Frontal cortex (tissue), 4 donors: ENCODE measurements at places on chromosomes 4 and X.

GRCh38 chrX:19540076-19540475, 24.8 kb upstream of the MAP3K15 start:
- no peak for DNase-seq

DNA sequence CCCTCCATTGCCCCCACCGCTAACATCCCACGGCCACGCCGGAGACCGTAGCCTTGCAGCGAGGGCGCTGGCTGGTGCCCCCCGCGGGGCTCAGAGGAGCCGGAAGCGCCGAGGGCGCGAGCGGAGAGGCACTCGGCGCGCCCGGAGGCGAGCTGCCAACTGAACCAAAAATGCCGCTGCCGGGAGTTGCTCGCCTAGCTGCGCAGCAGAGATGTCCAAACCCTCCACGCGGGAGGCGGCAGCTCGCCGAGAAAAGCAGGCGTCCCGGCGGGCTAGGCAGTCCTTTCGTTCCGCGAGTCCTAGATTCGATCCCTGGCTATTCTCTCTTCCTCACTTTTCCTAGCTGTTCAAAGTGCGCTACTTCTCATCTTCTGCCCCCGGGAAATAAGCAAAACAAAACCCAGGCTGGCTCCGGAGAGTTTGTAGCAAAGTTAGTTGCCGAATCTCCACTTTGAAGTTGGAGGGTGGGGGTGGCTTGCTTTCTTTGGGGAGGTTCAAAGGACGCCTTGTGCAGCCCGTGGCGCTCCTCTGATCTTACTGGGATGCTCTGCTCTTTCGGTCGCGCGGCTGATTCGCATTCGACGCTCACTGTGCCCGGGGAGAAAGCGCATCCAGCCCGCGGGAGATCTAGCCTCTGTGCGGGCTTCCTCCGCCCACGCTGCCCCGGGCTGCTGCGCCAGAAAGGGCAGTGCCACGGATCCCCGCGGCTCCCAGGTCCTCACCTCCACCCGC, 723 bp downstream of the NKX6-1 start:
- no peak for DNase-seq

GRCh38 chrX:40414335-40414734, 166.4 kb upstream of the ATP6AP2 start:
- DNase-seq: no peak

DNA sequence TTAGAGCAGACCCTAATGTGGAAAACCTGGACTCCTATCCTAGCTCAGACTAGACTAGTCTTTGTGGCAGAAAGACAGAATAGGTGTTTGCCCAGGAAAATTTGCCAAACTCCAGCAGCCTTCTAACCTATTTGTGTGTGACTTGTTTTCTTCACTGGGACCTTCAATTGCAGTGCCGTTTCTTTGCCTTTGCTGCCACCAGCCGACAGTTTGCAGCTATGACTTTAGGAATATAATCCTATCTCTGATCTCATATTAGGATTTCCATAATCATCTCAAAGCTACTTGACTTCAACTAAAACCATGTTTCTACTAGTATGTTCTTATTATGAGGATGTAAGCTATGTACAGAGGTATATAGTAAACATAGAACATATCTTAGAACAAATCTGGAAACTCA, 60.2 kb upstream of the PGAM4 start:
- no peak for DNase-seq

DNA sequence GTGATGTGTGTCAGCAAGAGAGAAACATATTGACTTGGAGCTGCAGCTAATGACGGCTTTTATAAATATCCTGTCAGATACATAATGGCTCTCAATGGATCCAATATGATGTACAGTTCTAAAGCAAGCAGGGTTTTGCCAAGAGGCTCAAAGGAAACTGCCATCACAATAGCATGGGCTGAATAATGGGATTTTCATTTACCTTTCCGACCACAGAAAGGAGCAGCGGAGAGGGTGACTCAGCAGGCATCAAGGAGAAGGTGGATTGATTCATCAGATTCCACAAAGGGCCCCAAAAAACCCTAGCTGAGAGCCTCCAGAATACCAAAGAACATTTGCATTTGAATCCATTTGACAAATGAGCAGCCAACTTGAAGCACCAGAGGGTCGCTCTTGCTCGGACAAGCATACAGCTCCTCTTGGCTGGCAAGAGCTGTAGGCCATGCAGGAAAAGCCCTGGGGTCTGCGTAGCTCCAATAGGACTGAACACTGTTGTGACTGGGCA, 355.7 kb upstream of the NOCT start:
- DNase-seq: no peak

- no peak for DNase-seq
Observed at GRCh38 chrX:51899741-51900140, 6.3 kb downstream of the MAGED1 start.

DNA sequence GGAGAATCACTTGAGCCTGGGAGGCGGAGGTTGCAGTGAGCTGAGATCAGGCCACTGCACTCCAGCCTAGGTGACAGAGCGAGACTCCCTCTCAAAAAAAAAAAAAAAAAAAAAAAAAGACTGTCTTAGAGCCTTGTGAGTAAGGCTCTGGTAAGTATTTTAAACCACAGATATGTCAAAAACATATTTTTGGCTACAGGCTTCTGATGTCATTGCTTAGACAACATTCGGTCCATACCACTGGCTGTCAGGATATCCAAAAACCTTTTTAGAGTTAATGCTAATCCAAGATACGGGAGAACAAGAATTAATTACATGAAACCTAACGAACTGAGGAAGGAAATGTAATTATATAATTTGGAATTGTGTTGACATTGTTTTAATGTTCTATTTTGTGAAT, 999.5 kb upstream of the PABPC4L start:
- no peak for DNase-seq

GRCh38 chrX:124098089-124098488, 136.6 kb downstream of the STAG2 start:
- DNase-seq: no peak

GRCh38 chr4:73034896-73035295, 34.6 kb downstream of the COX18 start:
- DNase-seq: no peak

DNA sequence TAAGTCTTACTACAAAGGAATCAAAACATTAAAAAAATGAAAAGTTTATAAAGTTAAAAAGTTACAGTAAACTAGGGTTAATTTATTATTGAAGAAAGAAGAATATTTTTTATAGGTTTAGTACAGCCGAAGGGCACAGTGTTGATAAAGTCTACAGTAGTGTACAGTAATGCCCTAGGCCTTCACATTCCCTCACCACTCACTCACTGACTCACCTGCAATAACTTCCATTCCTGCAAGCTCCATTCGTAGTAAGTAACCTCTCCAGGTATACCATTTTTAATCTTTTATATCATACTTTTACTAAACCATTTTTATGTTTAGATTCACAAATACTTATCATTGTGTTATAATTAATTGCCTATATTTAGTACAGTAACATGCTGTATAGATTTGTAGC, 307.5 kb upstream of the FAM241A start:
- DNase-seq: no peak

- DNase-seq: no peak
Observed at GRCh38 chr4:152940461-152940860, 4.3 kb downstream of the FHDC1 start.

- DNase-seq: no peak
Observed at GRCh38 chr4:13678186-13678924, 50.8 kb upstream of the BOD1L1 start.

GRCh38 chrX:140064993-140065392, 99.7 kb upstream of the CXorf66 start:
- no peak for DNase-seq

- DNase-seq: no peak
Observed at GRCh38 chr4:162952232-162952631, 214.5 kb downstream of the NAF1 start.

GRCh38 chr4:96227515-96227914, 387.6 kb downstream of the PDHA2 start:
- no peak for DNase-seq

DNA sequence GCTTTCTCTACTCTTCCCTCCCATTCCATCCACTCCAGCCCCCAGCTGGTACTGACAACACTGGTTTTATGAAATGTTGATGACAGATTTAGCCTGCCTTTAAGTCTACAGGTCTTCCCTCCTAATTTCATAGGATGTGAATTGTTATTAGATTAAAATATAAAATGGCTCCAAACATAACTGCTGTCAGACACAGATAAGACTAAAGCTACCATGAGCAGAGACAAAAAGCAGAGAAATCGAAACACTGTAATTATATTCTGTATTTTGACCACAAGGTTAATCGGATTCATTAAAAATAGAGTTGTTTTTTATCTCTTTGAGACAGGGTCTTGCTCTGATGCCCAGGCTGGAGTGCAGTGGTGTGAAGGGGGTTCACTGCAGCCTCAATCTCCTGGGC, 28.3 kb downstream of the SEC24D start:
- DNase-seq: no peak

GRCh38 chrX:12751887-12752286, 39.3 kb upstream of the PRPS2 start:
- no peak for DNase-seq

DNA sequence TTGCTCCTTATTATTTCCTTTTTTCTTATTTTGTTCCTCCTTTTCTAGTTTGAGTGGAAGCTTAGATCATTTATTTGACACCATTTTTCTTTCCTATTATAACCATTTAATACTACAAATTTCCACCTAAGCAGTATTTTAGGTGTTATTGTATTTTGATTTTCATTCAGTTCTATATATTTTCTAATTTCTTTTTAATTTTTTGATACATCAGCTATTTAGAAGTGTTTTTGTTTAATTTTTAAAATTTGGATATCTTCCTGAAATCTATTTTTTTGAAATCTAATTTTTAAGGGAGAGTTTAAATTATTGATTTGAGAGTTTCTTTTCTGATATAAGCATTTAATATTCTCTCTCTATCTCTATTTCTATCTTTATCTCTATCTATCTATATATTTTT, 108.1 kb downstream of the LARP1B start:
- DNase-seq: no peak

DNA sequence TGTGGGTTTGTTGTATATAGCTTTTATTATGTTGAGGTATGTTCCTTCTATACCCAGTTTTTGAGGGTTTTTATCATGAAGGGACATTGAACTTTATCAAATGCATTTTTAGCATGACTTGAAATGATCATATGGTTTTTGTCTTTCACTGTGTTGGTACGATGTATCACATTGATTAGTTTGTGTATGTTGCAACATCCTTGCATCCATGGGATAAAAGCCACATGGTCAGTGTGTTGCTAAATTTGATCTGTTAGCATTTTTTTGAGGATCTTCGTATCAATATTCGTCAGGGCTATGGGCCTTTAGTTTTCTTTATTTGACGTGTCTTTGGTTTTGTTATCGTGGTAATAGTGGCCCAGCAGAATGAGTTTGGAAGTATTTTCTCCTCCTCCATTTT, 11.3 kb upstream of the BLTP1 start:
- DNase-seq: no peak

DNA sequence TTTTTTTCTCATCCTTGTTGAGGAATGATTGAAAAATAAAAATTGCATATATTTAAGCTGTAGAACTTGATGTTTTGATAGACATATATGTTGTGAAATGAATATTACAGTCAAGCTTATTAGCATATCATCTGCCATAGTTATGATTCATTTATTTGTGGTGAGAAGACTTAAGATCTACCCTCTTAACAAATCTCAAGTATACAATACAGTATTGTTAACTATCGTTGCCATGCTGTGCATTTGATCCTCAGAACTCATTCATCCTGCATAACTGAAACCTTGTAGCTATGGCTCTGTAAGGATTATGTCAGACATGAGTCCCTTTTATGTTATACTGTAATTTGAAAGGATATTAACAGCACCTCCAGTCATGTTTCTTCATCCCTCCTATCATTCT, 2045.3 kb downstream of the ARAP2 start:
- DNase-seq: no peak

DNA sequence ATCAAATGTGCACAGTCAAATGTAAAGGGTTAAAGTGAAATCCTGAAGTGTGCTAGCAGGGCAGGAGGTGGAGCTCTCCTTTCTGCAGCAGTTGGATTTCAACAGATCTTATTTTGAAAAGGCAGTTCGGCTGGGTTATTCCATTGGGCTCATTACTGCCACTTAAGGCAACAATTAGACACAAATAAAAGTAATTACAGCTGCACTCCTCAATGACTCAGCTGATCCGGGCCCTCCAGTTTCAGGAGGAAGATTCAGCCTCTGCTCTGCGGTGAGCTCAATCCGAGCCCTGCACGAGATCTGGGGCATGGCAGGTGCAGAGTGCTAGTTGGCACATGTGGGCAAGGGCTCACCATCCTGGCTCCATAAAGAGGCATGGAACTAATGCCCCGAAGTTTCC, 85.4 kb downstream of the PHKA2 start:
- DNase-seq: no peak
